RPMI8226 (cell line): ENCODE measurements at places on chromosomes 16 and 17.

GRCh38 chr16:29841631-29842030, 21.4 kb downstream of the MVP start:
- DNase-seq, result no peak

GRCh38 chr17:16882243-16882925, 89.5 kb downstream of the TNFRSF13B start:
- DNase-seq, result no peak

DNA sequence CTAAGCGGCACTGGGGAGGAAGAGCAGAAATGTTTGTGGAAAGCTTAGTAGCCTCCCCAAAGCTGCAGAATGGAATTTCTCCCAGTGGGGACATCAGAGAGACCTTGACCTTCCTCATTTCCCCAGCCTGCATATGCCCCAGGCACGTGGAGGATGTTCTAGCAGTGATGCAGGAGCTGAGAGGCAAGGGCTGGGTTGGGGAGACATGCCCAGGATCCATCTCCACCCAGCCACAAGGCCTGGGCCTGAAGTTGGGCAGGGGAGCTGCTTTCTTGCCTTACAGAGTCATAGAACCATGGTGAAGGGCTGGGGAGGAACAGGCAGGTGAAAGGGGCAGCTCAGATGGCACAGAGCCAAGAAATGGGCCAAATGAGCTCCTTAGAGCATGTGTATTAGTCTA, 104.0 kb downstream of the TMEM132E start:
- no peak for DNase-seq

DNA sequence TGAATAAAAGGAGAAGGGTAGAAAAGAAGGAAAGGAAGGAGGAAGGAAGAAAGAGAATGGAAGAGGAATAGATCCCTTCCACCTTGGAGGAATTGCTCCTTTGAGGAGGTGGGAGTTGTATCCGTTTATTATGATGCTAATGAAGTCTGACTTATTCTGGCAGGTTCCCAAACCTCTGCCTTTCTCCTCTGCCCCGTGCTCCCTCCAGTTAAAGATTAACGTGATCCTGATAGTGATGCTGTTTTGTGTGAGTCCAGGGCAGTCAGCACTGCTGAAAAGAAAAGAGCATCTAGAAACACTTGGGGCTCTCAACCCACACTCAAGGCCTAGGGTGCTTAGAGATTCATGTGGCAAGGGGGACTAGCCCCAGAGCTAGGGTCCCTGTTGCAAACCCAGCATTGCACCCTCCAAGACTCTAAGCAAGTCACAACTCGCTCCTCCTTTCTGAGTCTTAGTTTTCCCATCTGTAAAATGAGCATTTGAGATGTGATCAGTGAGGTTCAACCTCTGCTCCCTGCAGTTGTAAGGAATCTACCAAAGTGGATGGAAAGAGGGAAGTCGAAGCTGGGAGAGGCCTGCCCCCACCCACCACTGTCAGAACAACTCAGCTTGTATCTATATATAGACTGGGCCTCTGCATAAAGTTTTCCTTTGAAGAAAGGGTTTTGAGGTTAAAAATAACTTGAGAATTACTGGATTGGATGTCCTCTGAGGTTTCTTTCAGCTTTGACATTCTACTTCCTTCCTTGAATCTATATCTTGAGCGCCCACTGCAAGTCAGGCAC, 46.9 kb upstream of the TMEM132E start:
- DNase-seq, result no peak

GRCh38 chr17:28726627-28727491, 826 bp upstream of the TLCD1 start:
- DNase-seq, result peak; percentile 96

- DNase-seq, result no peak
Observed at GRCh38 chr16:58269526-58269925, 25.3 kb downstream of the PRSS54 start.

GRCh38 chr16:49542946-49543630, 169.5 kb downstream of the C16orf78 start:
- no peak for DNase-seq

- DNase-seq, result no peak
Observed at GRCh38 chr16:28192806-28193529, 18.8 kb downstream of the XPO6 start.

DNA sequence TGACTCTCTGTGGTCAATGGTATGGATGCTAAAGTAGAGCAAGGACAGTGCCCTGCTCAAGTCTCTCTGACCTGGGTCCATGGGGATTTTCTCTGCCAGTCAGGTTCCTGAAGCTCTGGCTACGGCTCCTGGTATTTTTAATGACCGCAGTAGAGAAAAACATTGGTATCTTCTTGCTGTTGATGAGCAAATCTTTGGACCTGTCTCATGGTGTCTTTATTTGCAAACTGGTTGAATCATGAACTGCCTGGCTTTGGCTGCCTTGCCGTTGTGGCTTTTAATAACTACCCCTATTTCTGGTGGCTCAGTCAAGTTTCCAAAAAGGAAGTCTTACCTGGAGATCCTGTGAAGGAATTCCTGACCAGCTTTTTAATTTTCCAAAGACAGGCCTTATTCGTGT, 8.7 kb downstream of the FAM234A start:
- no peak for DNase-seq

GRCh38 chr16:51222016-51222415, 70.9 kb upstream of the SALL1 start:
- DNase-seq, result no peak

- no peak for DNase-seq
Observed at GRCh38 chr16:21628121-21628726, 24.2 kb downstream of the IGSF6 start.

DNA sequence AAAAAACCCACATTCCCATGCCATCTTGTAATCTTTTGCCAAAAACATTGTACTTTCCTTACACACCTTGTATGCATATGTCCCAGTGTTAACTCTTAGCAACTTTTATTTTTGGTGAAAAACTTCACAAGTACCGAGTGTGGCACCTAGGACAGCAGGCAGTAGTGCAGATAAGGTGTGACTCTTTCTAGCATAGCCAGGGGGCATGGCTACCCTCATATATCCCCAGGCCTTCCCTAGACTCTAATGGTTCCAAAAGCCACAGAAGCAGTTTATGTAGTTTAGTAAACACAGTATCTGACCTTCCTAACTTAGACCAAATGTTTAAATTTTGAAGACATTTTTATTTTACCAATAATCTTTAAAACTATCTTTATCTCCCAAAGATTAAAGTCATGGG, 20.5 kb upstream of the MILR1 start:
- no peak for DNase-seq

DNA sequence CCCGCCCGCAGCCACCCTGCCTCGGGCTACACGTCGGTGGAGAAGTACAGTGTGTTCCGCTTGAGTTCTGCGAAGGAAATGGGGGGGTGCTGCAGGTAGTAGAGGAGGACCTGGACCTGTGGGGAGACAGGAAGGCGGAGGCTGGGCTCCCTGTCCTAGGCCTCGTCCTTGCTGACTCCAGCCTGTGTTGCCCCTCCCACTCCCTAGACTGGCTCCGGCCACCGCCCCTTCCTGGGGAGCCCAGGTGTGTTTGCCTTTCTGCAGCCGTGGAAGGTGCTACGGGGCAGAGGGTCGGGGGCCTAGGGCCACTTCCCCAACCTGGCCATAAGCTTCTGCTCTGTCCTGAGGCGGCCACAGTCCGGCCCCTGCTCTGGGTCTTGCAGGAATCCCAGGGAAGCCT, 9.1 kb downstream of the TIMM22 start:
- no peak for DNase-seq

DNA sequence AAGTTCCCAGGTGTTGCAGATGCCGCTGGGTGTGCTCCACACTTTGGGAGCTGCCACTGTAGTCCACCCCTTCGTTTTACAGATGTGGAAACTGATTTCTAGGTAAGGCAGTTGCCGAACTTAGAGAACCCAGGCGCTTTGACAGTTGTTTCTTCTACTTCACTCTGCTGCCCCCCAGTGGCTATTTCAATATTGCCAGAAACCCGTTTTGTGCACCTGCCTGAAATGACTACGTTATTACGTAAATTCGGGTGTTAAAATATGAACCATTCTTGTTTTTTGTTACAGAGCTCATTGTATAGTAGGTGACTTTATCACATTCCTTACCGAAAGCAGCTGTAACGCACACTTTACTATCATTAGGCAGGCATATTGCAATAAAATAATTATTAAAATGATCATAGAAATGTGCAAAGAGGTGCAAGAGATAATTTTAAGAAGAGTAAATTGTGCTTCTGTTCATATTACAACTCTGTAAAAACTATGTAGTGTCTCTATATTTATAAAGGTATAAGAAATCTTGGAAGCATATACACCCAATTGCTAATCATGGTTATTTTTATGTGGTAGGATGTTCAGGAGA, 44.9 kb downstream of the OTOA start:
- DNase-seq, result peak; percentile 86

GRCh38 chr16:29700253-29700987, 21.4 kb downstream of the QPRT start:
- peak; percentile 79 for DNase-seq

- no peak for DNase-seq
Observed at GRCh38 chr17:42188749-42189650, 3.7 kb upstream of the HCRT start.

DNA sequence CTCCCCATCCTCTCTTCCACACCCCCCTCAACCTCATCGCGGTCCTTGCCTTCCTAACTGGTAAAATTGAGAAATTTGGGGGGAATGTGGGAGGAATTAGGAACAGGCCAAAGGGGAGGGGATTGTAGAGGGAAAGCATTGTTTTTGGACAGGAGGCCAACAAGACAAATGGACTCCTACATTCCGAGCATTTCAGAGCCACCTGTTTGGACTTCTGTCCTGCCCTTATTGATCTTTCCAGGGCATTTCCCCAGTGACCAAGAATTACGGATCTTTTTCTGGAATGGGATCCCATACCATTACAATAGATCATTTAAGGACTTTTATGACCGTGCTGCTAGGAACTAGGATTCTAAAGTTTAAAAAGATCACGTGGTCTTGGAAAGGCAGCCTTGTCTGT, 221.3 kb upstream of the ASIC2 start:
- no peak for DNase-seq

GRCh38 chr17:33261820-33262219, 31.3 kb downstream of the ASIC2 start:
- DNase-seq, result no peak

GRCh38 chr17:68598074-68598473, 3.1 kb downstream of the FAM20A start:
- DNase-seq, result no peak

DNA sequence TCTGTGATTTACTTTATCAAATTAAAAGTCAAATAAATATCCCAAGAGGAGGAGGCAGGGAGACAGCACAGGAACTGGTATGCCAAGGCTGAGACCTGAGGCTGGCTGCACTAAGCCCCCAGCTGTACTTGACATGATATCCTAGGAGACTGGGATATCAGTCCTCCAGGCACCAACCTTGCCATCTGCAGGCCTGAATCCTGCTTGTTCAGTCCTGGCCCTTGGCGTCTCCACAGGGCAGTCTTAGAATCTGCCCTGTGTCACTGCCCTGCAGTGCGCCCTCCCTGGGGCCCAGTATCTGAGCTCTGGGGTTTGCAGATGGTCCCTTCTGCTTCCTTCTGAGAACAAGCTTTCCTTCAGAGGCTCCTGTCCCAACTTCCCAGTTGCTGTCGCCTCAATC, 75.9 kb downstream of the HS3ST3A1 start:
- DNase-seq, result no peak

DNA sequence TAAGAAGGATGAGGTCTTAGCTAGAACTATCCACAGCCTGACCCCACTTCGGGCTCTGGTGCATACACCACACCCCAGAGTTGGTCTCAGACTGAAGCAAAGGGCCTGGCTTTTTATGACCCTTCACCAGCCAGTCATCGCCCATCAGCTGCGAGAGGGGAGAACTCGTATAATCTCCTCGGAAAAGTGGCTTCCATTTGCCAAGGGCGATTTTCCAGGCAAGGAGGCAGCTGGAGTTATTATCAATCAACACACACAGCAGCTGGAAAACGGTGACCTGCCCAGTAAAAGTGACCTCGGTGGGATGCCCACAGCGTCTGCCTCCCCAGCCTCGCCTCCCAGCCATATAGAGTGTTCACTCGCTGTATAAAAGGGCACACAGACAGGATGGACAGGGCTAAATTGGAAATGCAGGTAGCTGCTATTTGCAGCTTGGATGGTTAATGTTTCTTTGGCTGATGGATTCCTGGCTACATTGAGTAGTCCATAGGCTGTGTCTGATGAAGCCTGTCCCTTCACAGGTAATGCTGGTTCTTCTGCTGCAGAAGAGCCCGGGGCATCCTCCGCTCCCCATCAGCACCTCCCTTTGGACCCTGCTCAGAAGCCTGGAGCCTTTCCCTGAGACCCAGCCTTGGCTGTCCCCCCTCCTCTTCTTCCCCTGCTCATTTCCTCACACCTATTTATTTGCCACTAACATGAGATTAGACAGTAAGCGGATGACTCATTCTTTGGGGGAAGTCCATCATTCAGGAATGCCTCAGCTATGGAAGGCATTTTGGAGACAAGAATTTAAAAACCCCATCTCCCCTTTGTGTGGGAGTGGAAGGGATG, 45.7 kb downstream of the TMEM186 start:
- DNase-seq, result no peak

GRCh38 chr17:60094754-60095153, 16.0 kb upstream of the HEATR6 start:
- peak; percentile 68 for DNase-seq

DNA sequence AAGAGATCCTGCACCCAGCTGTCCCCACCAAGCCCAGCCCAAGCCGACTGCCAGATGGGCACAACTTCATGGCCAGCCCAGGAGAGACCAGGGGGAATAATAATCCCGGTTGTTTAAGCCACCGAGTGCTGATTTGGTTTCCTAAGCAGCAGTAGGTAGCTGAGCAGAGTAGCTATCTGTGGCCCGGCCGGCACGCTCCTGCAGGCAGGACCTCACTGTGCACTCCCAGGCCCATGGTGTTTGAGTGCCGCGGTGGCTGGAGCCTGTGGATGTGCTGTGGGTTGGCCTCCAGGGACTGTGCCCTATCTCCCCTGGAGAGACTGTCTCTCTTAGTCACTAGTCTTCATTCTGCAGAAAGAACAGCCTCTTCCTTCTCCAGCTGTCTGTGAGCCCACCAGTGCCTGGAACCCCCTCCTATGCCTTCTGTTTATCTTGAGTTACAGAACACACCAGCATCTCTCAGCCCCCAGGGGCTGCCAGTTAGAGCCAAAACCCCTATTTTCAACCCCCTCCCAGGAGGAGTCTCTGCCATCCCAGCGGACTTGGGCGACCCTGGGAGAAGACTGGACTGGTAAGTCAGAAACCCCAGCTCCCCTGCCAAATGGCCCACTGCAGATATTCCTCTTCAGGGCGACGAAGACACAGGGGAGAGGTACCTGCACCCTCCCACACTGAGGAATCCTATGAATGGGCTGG, 152.0 kb downstream of the SDK2 start:
- DNase-seq, result no peak

- DNase-seq, result no peak
Observed at GRCh38 chr17:34699181-34699580, 119.8 kb downstream of the TMEM132E start.

GRCh38 chr17:64297467-64298088, 34.5 kb upstream of the TEX2 start:
- DNase-seq, result no peak

DNA sequence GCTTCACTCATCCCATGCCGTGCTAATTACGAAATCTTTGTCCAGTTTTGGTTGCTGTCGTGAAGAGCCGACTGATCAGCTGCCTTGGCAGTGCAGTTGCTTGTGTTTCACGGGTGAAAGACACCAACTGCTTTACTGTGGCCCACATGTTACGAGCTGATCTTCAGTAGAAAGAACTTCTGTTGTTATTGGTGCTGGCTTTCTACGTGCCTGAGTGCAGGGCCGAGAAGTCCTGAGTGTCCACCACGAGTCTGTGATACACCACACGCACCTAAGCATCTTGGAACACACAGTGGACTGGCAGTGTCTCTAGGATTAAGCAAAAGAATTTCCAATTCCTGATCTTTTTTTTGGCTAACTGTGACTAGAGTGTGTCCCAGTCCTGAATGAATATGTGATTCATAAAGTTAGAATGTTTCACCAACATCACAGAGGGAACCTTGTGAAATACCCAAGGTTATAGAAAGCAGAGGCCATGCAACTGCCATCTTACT, 70.4 kb upstream of the CLEC18A start:
- no peak for DNase-seq
